Stimulated activated CD4-positive, alpha-beta T cell treated with anti-CD3 and anti-CD28 coated beads, Interleukin-1b, Interleukin-23, amount 100 ng/mL, for 1 hour (primary cell): ENCODE measurements at places on chromosomes 3 and 15.

DNA sequence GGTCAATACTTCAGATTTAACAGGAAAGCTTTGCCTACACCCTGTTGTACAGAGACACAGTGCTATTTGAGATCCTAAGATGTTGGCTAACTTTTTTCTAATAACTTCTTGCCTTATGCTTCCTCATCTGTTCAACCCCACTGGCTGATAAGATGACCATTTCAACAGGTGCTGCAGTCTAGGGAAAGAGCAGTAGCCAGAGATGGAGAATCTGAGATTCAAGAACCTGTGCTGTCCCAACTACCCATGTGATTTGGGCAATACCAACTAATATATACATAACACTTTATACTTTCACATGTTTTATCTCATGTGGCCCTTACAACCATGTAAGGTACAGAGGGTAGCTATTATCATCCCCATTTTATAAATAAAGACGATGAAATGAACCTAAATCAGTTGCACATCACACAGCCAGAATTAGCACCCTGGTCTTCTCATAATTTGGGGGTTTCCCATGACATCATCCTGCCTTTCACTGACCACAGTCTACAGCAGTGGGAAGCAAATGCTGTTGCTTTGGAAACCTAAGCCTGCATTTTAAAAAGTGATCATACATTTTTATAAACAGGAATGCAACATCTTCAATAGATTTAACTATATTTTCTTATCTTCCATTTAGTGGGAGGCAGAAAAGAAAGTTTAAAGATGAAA lies 9.7 kb downstream of the TTC23 start:
- no peak for DNase-seq

- no peak for DNase-seq
Measured at GRCh38 chr3:185508335-185508991, 9.6 kb upstream of the TMEM41A start.

DNA sequence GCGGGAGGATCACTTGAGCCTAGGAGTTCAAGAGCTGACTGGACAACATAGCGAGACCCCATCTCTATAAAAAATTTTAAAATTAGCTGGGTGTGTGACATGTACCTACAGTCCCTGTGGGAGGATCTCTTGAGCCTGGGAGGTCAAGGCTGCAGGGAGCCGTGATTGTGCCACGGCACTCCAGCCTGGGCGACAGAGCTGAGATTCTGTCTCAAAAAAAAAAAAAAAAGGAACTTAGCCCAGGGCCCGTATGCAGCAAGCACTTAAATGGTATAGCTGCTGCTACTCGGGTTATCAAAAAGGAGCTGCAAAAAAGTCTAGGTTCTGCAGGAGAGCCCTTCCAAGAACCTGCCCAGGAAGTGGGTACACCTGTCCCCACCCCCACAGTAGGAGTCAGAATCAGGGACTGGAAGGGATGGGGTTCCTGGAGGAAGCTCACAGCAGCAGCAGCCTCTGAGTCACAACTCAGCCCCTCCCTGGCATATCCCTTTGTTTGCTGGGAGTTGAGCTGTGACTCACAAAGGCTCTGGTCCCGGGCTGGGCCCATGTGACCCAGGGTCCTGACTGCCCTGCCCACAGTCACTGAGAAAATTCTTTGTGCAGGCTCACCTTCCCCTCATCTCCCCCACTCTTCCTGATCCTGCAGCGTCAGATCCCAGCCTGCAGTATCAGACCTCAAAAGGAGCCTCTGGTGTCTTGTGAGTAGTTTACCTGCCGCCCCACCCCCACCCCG lies at the start of gene SPATA12:
Gene SPATA12 (plus strand): TSS at position 576 of the 733 bp plus-strand sequence. CDS start 13,031 bp downstream, outside the sequence.
- no peak for DNase-seq

DNA sequence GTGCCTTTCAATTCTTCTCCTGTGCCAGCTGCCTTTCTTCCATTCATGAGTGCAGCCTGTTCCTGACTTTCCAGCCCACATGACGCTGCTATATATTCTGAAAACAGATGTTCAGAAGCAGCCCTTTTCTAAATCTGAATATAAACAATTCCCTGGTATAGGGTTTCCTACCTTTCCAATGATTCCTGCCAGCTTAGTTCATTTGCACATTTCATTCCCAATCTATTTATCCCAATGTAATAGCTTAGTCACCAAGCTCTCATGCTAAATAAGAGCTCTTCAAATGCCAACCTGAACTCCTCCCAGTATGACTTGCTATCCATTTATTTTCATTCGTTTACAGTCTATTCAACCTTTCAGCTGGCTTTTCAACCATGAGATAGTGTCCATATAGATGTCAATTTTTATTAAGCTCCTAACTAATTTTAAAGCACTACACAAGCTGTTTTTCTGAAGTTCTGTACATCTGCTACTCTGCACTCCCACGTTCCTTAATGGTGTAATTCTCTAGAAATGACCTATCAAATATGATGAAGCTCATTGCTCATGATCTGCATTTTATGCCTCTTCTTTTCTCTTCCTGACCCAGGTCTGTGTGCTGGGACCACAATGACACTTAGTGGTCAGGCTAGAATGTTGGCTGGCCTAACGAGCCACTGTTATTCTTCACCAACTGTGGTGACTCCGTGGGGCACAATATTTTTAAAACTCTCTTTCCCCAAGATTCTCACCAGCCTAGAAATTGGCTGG lies 605.0 kb upstream of the TBL1XR1 start:
- DNase-seq = no peak

- no peak for DNase-seq
Measured at GRCh38 chr3:9028134-9028533, 64.9 kb upstream of the RAD18 start.

DNA sequence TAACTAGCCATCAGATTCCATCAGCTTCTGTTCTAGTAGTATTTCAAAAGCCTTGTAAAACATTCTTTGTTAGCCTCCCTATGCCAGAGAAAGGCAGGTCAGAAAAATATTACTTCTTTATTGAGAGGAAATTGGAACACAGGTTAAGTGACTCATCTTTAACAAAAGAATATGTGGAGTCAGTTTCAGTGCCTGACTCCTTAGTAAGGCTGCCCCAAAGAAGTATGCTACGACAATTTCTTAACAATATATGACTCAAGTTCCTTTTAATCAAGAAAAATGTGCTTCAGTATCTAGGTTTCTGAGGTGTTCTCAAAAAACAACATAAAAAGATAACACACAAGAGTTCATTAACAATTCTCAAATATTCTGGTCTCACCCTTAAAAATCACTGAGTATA lies 139.2 kb downstream of the VPS13C start:
- no peak for DNase-seq

DNA sequence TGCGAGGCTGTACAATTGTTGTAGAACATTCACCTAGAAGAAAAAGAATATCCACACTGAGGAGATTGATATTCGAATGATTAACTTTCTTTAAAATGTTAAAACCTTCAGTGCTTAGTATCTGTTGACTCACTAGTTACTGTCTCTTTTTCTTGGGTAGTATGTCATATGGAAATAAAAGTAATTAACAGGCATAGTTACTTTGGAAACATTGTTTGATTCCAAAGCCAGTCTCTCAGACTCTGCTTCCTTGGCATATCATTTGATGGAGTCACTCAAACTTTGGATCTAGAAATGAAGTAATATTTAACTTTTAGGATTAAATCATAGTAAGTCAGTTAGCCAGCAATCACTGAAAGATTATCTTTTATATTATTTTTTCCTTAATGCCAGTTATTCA lies 63.4 kb downstream of the MAP2K5 start:
- DNase-seq = no peak

- DNase-seq = no peak
Measured at GRCh38 chr15:64466408-64467141, 6.2 kb downstream of the ZNF609 start.

DNA sequence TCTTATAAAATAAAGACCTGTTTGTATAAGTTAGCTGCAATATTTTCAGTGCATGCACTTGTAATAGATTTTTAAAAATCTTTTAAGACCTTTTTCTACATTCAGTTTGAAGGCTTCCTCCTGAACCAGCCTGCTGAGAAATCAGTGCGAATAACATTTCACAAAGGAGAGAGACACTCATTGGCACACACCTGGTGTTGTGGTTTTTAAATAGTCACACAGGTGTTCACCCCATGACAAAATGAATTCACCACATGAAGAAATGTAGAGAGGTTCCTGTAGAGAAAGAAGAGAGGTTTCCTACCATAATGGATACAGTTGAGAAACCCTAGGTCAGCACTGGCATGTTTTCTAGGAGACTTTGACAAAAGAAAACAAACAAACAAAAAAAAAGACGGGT lies 237.3 kb downstream of the CNTN6 start:
- DNase-seq = no peak

DNA sequence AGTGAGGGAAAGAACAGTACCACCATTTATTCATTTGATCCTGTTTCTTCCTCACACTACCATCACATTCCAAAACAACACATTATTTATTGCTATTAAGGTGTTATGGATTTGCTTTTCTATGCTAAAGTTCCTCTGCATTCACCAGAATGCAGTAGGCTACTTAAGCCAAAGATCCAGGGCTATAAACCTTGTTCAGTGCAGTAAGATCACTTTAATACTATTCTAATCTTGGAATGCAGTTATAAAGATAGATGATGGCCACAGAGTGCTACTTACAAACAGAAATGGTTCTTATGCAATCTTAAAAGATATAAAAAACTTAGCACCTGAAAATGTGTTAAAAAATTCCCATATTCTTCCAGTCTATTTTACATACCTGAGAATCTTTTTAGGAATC lies 107.5 kb upstream of the TSPAN3 start:
- DNase-seq = no peak

DNA sequence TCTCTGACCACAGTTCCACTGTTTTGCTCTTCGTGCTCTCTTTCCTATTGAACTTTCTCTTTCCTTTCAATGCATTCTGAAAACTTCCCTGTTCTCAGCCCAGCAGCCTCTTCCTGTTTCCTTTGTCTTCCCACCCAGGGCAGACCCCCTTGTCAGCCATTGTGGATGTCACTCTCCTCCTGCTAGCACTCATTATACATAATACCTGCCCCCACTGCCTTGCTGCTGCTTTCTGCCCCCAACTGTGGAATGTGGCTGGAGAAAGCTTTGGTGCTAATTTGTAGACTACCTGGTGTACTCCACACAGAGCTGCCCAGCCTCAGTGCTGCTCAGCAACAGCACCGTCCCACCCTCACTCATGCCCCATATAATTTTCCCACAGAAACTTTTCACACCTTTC lies 80.2 kb downstream of the CHCHD6 start:
- DNase-seq = no peak

DNA sequence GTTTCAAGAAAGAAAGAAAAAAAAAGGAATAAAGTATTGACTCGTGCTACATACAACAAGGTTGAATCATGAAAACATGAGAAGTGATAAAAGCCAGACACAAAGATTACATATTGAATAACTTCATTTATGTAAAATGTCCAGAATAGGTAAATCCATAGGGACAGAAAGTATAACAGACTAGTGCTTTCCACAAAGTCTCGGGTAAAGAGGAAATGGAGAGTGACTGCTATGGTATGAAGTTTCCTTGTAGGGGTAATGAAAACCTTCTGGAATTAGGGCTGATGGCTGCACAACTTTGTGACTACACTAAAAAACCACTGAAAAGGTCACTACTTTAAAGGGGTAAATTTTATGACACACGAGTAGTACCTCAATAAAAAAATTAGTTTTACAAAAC lies 13.0 kb downstream of the LRRFIP2 start:
- DNase-seq = no peak

GRCh38 chr3:149010966-149011365 lies 19.6 kb downstream of the GYG1 start:
- no peak for DNase-seq

DNA sequence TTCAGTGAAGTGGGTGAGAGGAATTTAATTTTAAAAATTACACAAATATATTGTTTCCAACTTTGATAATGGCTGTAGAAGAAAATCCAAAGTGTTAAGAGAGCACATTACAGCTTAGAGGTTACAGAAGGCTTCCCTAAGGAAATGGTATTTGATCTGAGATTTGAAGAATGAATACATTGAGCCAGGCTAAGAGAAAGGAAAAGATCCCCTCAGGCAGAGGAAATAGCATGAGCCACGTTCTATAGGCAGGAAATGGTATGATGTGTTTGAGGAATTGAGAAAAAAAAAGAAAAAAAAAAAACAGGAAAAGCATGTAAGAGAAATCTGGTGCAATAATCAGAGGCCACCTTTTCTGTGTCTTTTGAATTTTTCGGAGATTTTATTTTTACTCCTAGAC lies 48.6 kb downstream of the UNC13C start:
- no peak for DNase-seq

GRCh38 chr15:38945551-38946298 lies 381.1 kb upstream of the RASGRP1 start:
- no peak for DNase-seq

GRCh38 chr15:58282060-58282708 lies 144.0 kb downstream of the AQP9 start:
- DNase-seq = no peak

- no peak for DNase-seq
Measured at GRCh38 chr3:181570472-181570871, 141.3 kb upstream of the SOX2 start.

DNA sequence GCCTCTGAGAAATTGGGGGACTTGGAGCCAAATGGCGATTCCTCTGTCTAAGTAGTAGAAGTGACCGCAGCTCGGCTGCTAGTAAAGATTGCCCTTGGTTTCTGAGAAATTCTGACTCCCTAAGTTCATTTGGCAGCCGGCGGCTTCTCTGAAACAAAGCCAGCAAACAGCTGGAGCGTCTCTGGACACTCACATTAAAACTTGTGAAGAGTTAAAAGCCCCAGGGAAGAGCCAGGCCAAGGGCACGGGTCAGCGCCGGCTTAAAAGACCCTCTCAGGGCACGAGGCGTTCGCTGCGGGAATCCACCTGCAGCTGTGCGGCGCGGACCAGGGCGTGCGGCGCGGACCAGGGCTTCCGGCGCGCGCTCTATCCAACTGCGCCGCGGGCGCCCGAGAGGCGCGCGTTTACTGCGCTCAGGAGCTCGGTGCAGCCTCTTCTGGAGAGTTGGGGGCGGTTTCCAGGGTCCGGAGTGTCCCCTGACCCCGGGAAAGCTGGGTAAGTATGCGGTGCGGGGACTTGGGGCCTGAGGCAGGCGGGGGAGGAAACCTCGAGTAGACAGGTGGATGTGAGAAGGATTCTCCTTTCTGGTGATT lies at the start of gene COL6A5:
Gene COL6A5 (plus strand): TSS at position 186 of the 593 bp plus-strand sequence. CDS start 27,967 bp downstream, outside the sequence.
- no peak for DNase-seq

- no peak for DNase-seq
Measured at GRCh38 chr15:64478863-64479262, 18.5 kb downstream of the ZNF609 start.

- no peak for DNase-seq
Measured at GRCh38 chr3:179872842-179873241, 163.9 kb downstream of the PEX5L start.

DNA sequence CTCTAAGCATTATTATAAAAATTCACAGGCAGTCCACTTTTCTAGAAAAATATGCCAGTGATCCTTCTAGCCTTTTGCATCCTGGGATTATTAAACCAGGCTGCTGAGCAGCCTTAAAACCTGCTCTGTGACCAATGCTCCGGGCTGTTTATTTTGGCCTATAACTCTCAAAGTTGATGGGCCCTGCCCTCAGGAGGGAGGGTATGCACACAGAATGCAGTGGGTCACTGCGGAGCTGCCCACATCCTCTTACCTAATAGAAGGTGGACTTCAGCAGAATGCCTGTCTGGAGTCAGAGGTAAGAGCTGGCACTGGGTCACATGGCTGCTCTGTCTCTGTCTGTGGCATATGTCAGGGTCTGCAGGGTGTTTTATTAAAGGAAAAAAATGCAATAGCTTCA lies 26.0 kb downstream of the CPNE4 start:
- DNase-seq = no peak

- no peak for DNase-seq
Measured at GRCh38 chr3:17430582-17430981, 311.8 kb downstream of the TBC1D5 start.
